Stimulated activated CD4-positive, alpha-beta T cell treated with anti-CD3 and anti-CD28 coated beads, TNF-alpha, amount 100 ng/mL, for 4 hours (primary cell): ENCODE measurements at places on chromosomes 4 and X.

DNA sequence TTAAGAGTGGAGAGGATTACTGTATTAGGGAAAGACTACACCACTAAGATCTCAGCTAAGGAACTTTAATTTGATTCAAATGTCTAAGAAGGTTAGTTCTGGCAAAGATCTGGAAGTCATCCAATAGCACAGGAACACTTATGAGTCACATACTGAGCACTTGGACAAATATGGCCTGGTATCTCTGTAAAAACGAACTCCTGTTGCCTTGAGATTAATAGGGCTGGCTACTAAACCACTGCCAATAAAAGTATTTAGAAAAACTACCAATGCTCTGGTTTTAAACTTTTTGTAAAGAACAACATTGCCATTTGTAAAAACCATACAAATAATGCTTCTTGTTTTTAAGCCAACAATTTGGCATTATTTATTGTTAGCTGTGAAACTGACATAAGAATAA, 70.5 kb downstream of the SEC24D start:
- no peak for DNase-seq

DNA sequence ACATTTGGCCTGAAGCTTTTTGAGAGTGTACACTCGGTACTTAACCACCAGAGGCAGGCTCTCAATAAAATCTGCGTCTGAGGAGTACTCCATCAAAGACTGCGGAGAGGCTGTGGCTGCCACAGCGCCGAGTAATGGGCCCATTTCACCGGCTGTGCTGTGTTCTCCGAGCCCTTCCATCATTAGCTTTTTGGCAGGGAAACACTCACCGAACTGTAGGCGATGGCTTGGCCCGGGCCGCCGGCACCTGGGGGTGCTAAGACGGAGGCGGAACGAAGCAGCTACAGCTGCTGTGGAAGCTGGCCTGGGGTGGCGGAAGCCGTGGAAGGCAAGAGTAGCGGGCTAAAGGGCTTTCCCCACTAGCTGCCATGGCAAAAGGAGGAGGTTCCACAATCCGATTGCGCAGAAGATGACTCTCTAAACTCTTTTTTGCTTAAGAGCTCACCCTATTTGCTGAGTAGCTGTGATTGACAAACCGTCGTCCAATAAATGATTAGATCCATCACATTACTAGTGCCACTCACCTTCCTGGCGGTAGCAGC, 48.5 kb upstream of the PABPC1L2A start:
- DNase-seq, result no peak

- DNase-seq, result no peak
Observed at GRCh38 chr4:113695328-113696169, 66.0 kb downstream of the CAMK2D start.

- DNase-seq, result no peak
Observed at GRCh38 chrX:2432298-2432863, 68.4 kb downstream of the DHRSX start.

- no peak for DNase-seq
Observed at GRCh38 chr4:163694385-163694784, 199.9 kb downstream of the TMA16 start.

- no peak for DNase-seq
Observed at GRCh38 chr4:38099020-38099600, 138.9 kb downstream of the PTTG2 start.

GRCh38 chr4:109248322-109248900, 54.0 kb downstream of the COL25A1 start:
- DNase-seq, result no peak

DNA sequence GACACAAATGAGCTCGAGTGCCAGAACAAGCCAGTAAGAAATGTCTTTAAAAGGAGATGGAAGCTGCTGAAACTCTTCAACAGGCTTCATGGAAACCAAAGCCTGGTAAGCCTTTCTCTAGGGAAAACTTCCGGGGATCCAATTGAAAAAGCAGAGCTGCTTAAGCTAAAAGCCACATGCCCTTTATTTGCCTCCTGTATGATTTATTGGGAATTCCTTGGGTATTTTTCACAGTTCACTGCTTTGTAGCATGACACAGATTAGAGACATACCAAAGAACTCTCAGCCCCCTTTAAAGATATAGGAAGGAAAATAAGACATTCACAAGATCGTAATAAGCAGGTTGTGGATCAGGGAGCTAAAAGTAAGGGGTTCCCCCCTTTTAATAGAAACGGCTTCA, 6.5 kb upstream of the ARHGAP6 start:
- DNase-seq, result no peak

GRCh38 chrX:39360101-39360500, 558.8 kb downstream of the MID1IP1 start:
- DNase-seq, result no peak

DNA sequence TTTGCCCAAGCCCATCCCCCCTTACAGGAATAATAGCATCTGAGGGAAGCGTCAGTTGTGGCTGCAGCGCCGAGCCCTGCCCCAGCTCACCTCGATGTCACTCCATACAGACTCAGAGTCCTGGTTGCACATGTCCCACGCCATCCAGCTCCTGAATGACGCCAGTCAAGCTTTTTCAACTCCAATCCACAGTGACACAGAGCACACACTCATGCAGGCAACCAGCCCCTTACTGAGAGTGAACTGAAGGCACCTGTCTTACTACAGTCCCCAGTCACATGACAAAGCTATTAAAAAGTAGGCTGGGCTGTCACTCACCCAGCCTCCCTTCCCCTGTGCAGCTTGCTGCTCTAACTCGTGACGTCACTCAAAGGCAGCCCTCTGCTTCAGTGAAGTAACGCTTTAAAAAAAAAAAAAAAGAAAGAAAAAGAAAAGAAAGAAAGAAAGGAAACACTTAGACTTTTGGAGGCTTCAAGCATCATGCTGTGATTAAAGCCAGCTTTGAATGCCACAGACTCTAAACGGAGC, at the start of gene PPARGC1A:
TSS of gene PPARGC1A (minus strand) at position 234 of the 528 bp plus-strand sequence. CDS start at position 144, 90 bp downstream.
- DNase-seq, result no peak

DNA sequence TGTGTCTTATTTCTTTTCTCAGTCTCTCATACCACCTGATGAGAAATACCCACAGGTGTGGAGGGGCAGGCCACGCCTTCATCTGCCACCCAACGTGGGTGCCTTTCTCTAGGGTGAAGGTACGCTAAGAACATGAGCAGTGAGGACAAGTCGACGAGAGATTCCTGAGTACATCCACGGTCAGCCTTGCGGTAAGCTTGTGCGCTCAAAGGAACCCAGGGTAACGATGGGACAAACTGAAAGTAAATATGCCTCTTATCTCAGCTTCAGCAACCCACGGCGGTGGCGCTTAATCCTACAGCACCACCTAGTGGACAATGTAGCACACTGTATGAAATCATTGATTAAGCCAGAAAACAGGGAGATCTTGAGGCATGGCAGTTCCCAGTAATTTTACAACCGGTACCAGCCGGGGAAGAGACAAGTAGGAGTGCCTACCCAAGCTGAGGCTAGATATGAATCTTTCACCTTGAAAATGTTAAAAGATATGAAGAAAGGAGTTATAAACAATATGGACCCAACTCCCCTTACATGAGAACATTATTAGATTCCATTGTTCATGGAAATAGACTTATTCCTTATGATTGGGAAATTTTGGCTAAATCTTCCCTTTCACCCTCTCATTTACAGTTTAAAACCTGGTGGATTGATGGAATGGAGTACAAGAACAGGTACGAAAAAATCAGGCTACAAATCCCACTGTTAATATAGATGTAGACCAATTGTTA, 63.0 kb downstream of the ZNF732 start:
- DNase-seq, result peak; percentile 47

DNA sequence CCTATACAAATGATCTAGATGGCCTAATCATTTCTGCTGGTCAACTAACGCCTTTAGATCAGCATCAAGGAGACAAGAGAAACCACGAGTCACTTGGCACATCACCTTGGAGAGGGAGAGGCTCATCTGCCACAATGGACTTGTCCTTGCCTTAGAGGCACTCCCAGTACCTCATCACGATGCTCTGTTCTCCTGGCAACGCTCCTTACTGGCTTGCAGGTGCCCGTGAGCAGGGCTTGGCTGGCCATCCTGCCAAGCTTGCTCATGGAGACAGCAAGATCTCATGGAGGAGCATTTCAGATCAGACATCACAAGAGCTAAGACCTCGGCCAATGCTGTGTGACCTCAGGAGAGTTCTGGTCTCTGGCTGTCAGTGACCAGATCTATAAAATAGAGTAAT, 2.7 kb upstream of the SMIM20 start:
- DNase-seq, result no peak

DNA sequence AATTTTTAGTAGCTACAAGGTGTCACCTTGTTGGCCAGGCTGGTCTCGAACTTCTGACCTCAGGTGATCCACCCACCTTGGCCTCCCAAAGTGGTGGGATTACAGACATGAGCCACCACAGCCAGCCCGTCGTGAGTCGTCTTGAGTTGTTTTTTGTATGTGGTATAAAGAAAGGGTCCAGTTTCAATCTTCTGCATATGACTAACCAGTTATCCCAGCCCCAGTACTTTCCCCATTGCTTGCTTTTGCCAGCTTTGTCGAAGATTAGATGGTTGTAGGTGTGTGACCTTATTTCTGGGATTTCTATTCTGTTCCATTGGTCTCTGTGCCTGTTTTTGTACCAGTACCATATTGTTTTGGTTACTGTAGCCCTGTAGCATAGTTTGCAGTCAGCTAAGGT, 105.9 kb downstream of the OR13H1 start:
- no peak for DNase-seq

DNA sequence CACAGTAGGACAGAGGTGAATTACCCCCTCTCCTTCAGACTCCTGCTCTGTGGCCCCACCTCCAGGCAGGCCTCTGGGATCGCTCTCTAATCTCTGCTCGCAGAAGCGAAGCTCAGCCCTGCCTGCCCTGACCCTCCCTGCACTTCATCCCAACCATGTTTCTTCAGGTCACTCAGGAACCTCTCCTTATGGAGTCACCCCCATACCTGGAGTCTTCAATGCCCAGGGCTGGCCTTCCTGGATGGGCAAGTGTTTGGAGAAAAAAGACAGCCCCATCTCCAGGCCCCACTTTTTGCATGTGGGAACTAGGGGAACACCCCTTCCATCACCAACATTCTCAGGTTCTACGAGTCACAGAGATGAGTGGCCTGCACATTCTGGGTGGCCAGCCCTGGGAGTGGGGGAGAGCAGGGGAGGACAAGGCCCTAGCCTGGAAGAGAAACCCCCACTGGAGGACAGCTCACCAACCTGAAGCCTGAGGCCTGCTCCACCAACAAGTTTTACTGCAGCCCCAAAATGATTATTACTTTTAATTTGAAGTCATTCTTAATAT, 90.8 kb downstream of the PPP2R2C start:
- no peak for DNase-seq

- DNase-seq, result no peak
Observed at GRCh38 chrX:84046403-84046984, 141.5 kb downstream of the RPS6KA6 start.

DNA sequence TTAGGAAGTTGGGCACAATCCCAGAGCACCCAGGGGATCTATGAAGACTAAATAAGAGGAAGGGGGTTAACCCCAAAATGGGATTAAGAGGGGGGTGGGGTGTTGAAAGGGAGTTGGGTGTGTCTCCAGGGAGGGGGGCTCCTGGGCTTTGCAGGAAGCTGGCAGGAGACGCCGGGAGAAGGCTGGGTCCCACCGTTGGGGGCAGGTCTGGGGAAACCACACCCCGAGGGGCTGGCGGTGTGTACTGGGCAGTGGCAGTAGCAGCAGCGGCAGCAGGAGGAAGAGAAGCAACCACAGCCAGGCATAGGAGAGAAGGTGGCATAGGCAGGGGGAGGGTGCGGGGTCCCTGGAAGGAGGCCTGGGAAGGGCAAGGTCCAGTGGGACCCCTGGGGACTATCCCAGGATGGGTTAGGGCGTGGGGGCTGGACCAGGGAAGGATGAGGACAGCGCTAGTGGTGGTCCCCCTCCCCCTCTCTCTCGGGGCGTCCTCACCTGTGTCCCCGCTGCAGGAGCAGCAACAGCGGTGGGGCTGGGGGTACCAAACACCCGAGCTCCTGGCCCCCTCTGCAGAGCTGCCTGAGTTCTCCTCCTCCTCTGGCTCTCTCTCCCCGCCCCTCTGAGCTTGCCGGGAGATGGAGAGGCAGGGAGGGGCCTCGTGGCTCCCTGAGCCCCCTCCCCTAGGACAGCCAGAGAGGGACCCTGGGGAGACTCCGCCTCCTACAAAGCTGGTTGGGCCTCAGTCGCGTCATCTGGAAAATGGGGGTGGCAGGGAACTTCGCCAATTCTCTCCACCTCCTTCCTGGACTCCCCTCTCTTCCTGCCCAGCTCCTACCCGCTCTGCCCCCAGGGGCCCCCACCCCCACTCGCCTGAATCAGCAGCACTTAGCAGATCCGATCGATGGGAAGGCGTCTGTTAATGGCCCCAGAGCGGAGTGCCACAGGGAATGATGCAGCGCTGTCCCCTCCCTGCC, at the start of gene KCND1:
TSS of gene KCND1 (minus strand) at position 596 of the 971 bp plus-strand sequence. CDS start 1,573 bp downstream, outside the sequence.
- DNase-seq, result no peak

- no peak for DNase-seq
Observed at GRCh38 chr4:1725521-1725920, 4.2 kb downstream of the TACC3 start.

DNA sequence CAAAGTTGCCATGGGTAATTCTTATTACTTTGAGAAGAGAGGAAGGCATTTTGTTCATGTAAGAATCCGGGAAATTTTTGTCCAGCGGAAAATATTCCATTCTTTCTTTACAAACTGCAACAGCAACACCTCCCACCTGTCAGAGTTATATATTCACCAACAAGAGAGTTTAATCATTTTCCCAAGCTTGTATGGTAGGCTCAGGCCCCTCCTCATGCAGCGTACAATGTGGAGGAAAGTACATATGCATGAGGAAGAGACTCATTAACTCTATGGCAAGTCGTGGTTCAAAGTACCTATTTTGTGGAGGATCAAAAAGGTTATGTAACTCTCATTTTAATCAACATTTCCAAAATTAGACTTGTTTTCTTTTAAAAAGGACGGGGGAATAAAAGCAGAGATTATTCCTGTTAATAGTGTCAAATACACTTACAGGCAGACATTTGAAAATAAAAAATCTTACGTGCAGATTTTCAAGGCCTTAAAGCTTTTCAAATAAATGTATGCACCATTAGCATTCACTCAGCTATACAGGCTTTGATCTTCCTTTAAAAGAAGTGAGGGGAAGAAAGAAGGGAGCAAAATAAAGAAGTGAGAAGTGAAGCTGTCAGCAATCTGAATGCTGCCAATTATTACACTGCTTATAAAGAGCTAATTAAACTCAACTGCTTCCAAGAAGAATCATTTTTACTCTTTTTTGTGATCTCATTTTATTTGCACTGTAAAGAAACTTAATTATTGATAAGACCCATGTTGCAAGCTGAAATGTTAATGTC, 204.8 kb downstream of the FAT4 start:
- DNase-seq, result no peak

DNA sequence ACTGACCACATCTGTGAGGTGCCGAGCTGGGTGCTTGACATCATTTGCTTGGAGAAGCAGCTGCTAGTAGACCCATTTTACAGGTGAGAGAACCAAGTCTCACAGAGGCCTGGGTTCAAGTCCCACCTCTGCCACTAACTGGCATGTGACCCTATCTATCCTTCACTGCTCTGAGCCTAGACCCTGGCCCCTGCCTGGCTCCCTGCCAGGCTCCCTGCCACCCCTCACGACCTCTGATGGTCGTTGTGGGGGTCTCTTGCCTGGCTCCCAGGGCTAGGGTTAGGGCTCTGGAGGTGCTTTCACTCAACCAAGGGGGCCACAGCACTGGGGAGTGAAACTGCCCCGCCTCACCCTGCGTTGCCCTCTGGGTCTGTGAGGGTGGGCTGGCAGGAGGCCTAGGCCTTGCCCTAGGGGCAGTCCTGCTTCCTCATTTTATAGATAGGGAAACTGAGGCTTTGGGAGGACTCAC, 7.2 kb upstream of the ADD1 start:
- no peak for DNase-seq

- DNase-seq, result no peak
Observed at GRCh38 chr4:109547394-109547793, 12.7 kb upstream of the MCUB start.

GRCh38 chrX:14022019-14022418, 7.7 kb downstream of the GEMIN8 start:
- no peak for DNase-seq

- DNase-seq, result no peak
Observed at GRCh38 chrX:11239230-11239629, 54.0 kb upstream of the AMELX start.
